Stimulated activated CD4-positive, alpha-beta T cell treated with anti-CD3 and anti-CD28 coated beads, Interleukin-1b, Interleukin-23, amount 100 ng/mL, for 4 hours (primary cell): ENCODE measurements at places on chromosomes 3 and 15.

DNA sequence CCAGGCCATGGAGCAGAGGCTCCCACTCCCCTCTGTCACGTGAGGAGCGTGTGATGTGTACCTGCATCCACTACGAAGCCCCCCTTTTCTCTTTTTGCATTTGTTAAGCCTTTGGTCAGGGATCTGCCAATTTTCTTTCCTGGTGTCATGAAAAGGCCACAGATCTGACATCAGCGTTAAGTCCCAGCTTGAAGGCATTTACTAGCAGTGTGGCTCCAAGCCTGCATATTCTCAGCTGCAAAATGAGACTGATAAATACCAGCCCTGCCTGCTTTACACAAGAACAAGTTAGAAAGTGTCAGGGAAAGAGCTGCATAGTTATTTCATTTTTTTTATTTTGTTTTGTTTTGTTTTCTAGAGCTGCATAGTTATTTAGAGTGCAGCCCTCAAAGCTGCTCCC is 2.3 kb upstream of the ANKRD63 start:
- DNase-seq = no peak

DNA sequence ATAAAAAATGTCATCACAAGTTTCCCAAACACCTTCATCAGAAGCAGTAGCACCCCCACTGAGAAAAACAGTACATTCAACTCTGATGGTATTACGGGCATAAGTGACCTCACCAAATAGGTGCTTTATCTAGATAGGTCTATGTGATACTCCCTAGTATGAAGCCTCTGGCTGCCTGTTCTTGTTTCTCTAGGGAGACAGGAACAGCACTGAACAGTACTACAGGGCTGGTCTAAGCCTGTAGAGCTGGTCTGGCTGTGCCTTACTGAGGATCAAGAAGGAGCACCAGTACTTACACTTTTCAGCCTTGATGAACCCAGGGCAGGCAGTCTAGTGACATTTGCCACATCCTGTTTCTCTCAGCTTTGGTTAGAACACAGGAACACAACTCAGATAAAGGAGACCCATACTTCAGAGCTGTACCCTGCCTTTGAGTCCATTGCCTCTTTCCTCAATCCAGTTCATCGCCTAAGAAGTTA is 35.9 kb downstream of the OXNAD1 start:
- DNase-seq = peak; percentile 28

- DNase-seq = peak; percentile 48
Observed at GRCh38 chr15:44584162-44584749, 47.3 kb downstream of the EIF3J start.

- no peak for DNase-seq
Observed at GRCh38 chr15:51938286-51938685, 33.3 kb downstream of the LEO1 start.

DNA sequence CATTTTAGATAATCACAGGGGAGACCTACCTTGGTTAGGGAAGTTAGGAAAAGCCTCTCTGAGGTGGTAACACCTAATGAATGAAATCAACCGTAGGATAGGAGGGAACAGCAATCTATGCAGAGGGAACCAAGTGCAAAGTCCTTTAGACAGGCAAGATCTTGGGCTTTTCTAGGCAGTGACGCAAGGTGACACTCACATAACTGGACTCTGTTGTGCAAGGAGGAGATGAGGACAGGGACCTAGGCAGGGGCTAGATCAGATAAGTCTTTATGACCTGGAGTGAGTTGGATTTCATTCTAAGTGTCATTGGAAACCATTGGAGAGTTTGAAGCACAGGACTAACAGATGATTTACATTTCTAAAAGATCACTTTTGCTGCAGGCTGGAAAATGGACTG is 4.6 kb upstream of the LMOD3 start:
- DNase-seq = no peak

GRCh38 chr15:38885001-38885400 is 320.4 kb upstream of the RASGRP1 start:
- DNase-seq = no peak

DNA sequence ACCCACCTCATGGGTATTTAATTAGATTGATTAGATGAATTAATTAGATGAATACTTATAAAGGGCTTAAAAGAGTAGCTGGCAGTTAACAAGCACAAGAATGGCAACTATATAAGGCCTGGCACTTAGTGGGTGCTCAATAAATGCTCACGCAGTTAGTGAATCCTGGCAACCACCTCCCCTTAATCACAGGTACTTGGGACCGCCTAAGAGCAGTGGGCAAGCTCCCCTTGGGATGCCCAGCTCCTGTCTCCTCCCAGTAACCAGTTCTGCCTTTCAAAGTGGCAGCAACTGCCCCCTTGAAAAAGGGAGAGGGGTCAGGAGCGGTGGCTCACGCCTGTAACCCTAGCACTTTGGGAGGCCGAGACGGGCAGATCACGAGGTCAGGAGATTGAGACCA is 4.6 kb downstream of the LYZL4 start:
- DNase-seq = no peak

- DNase-seq = no peak
Observed at GRCh38 chr15:80323285-80323684, 71.3 kb upstream of the CTXND1 start.

GRCh38 chr3:40620151-40620550 is 95.4 kb downstream of the ZNF621 start:
- DNase-seq = no peak

- no peak for DNase-seq
Observed at GRCh38 chr3:127753338-127753737, 69.0 kb downstream of the MGLL start.
